Globus pallidus (tissue), 1 donor: ENCODE measurements at places on chromosomes 1 and 21.

- DNase-seq = no peak
These were observed 101.9 kb upstream of the SOD1 start for GRCh38 chr21:31557421-31558188.

GRCh38 chr1:181448461-181448860 lies 34.9 kb upstream of the CACNA1E start:
- no peak for DNase-seq

- peak; percentile 66 for DNase-seq
These were observed 11.8 kb upstream of the ALG14 start for GRCh38 chr1:95084317-95085176.

DNA sequence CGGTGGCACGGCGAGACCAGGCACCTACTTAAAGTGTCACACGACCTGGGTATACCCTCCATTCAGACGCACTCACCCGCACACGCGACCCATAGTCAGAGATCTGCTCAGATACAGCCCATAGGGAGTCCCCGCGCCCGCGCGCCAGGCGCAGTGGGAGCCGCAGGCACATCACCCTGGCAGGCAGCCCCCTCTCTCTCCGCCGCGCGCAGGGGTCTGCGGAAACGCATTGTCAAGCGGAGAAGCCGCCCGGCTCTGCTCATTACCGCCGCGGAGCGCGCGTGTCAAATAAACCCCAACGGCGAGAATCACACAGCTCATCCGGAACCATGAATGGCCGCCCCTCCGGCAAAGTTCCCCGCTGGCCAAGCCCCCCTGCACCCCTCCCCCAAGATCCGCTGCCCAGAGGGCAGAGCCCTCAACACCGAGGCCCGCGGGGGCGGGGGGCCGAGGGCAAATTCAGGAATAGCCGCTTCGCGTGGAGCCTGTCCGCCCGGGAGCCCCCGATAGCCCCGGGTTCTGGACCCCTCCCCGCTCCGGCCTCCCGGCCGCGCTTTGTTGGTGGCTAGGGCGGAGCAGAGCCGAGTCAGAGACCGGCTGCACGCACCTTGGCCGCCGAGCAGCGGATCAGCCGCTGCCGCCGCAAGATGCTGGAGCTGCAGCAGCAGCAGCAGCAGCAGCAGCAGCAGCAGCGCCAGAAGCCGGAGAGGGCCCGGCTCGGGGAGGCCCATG lies 522 bp downstream of the LRP8 start:
- DNase-seq = no peak

- no peak for DNase-seq
These were observed 17.2 kb upstream of the C1QA start for GRCh38 chr1:22619252-22619651.

GRCh38 chr1:42935971-42936308 lies 22.7 kb downstream of the SLC2A1 start:
- no peak for DNase-seq

GRCh38 chr1:3459940-3460671 lies 5.6 kb downstream of the ARHGEF16 start:
- no peak for DNase-seq

DNA sequence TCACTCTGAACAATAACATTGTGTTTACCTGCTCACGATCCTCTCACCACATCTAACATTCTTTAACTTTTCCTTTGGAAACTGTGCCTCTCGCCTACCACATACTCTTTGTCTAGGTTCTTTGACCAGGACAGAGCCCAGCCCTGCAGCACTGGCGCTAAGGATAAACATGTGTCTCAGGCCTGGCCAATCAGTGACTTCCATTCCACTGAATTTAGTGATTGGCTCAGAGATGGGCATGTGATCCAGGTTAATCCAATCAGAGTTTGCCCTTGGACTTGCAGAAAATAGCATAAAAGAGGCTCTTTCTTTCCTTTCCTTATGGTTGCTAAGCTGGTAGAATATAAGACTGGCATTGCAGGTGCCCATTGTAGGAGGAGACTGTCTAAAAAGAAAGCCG lies 605.7 kb downstream of the MATN1 start:
- no peak for DNase-seq

GRCh38 chr1:195430826-195431225 lies 1177.4 kb downstream of the KCNT2 start:
- no peak for DNase-seq

GRCh38 chr1:7940034-7940433 lies 605 bp downstream of the TNFRSF9 start:
- no peak for DNase-seq

- DNase-seq = no peak
These were observed 55.4 kb downstream of the NPHP4 start for GRCh38 chr1:5936621-5937372.

- no peak for DNase-seq
These were observed 123.6 kb downstream of the GABPA start for GRCh38 chr21:25858325-25858724.

DNA sequence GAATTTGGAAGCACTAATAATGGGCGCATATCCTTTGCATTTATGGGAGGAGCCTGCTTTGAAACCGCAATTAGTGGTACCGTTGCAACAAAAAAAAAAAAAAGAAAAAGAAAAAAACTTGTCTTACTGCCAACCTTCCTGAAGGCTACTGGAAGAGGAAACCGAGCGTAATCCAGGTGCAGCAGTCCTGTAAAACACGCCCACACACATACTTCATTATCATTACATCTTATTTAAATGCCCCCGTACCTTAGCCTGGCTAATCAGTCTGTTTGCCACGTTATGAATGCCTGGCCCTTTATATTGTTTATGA lies 686 bp upstream of the ZNF281 start:
- DNase-seq = no peak

DNA sequence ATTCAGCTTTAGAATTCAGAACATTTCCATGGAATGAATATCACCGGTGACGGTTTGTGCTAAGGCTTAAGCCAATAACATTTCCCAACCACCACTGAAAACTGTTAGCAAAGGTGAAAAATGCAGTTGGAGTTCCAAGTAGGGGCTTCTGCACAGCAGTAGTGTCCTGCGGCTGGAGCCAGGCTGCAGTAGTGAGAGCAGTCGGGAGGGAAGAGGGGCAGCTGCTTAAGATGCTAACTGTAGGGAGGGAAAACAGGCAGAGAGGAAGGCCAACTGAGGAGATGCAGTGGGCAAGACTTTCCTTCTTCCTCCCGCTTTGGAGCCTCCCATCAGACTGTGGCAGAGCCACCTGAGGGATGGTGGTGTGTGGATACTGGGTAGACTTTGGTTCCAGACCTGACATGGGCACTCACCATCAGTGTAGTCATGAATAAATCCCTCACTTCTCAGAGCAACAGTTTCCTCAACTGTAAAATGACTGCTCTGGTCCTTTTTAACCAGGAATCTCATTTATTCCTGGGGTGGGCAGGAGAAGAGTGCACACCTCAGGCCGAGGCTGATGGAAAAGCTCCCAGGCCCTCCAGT lies 3.2 kb downstream of the F3 start:
- no peak for DNase-seq

- DNase-seq = no peak
These were observed 37.0 kb upstream of the PDE9A start for GRCh38 chr21:42616446-42616845.

- no peak for DNase-seq
These were observed 333.3 kb upstream of the PLXNA2 start for GRCh38 chr1:208577381-208577905.

GRCh38 chr1:62977366-62977765 lies 193.4 kb downstream of the ATG4C start:
- DNase-seq = no peak

GRCh38 chr1:112564081-112564480 lies 54.9 kb downstream of the ST7L start:
- DNase-seq = no peak

DNA sequence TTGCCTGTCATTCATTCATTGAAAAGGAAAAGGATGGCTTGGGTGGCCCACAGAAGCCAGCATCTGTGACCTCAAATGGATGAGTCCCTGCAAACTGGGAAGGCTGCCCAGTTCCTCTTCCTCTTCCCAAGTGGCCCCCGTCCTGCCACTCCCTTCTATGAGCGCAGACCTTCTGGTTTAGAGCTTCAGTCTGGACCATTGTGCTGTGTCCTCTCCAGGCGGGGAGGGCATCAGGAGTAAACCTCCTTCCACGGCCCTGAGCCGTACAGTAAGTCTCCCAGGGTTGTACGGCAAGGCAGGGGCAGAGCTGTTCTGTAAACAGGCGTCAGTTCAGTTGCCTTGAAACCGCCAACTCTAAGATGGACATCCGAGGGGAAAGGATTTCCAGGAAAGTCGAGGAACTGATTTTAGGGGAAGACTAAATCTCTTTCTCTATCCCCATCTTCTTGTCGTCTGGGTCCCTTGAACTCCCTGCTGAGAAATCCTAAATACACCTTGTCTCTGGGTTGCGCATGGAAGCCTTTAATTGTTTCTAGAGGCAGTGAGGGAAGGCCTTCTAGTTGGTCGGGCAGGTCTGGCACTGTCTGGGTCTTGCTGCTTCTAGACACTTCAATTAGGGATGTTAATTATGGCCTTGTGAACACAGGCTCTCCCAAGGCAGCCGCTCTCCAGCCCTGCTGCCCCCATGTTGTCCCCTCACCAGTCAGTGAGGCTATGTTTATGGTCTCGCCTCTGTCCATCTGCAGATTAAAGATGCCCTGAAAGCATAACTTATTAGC lies 22.1 kb downstream of the SOX13 start:
- DNase-seq = no peak

- peak; percentile 30 for DNase-seq
These were observed 133.2 kb upstream of the BARHL2 start for GRCh38 chr1:90850181-90850897.
